ENCODE measurements at places on chromosomes 6 and 20.

DNA sequence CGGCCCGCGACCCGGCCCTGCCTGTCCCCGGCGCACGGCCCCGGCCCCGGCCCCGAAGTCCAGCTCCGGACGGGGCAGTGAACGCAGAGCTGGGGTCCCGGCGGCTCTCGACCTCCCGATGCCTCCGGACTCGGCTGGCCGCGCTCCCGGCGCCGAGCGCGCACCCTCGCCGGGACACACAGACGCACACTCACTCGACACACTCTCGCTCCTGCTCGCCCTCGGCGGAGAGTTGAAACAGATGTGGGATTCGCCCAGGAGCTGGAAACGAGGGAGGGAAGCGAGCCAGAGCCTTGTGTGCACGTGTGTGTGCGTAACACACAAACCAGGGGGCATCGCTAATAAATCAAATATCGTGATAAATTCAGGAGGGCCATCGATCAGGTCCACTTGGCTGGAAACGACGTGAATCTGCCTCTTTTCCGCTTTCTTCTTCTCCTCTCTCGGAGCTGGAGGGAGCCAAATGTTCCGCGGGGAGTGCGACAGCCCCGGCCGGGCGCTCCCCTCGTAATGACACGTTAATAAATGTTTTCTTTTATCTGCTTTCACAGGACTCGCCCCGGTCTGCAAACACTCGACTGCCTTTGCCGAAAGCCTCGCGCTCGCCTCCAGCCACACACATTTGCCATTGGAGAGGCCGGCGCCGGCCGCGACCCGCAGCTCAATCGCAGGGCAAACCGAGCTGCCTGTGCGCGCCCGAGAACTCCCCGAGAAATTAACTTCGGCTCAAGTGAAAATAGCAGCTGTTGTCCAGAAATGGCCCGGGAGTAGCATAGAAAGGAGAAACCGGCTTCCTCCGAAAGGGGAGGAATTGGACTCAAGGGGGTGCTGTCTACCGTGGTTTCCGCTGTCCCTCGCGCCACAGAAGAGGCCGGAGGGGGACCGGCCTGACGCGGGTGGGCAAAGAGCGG lies 828 bp upstream of the SULF2 start:
- DNase-seq = peak; percentile 54

- DNase-seq = no peak
Observed at GRCh38 chr6:394641-395289, 3.2 kb downstream of the IRF4 start.

GRCh38 chr6:123276546-123276980 lies 280.5 kb downstream of the CLVS2 start:
- no peak for DNase-seq

DNA sequence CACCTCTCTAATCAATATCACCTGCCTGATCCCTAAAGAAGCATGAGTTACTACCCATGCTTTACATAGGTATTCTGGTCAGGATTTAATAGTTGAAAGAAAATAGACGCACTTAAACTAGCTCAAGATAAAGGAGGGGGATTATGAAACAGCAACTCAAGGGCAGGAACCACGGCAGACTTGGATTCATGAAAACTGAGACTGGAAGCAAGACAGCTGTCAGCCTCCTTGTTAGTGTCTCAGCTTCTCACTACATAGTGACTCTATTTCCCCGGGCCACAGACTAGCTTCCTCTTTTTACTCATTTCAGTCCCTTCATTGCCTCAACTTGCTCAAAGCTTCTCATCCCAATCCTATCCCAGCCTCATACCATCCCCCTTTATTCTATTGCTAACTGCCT lies 4.3 kb upstream of the SH3BGRL2 start:
- DNase-seq = no peak

- no peak for DNase-seq
Observed at GRCh38 chr6:112249489-112249888, 4.9 kb downstream of the LAMA4 start.

DNA sequence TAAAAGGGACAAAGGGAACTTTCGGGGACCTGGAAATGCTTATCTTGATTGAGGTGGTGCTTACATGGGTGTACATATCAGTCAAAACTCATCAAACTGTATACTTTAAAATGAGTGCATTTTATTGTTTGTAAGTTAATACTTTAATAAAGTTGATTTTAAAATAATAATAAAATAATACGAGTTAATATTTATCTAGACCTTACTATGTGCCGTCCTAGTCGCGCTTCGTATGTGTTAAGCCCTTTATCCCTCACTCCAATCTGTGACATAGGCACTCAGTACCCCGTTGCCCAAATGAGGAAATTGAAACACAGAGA lies 47.5 kb downstream of the PDYN start:
- DNase-seq = no peak

GRCh38 chr6:64817525-64817924 lies 889.5 kb downstream of the EYS start:
- DNase-seq = no peak

Data from posterior cingulate gyrus (tissue), 11 donors.